Left kidney (tissue), 8 donors: ENCODE measurements at places on chromosomes 13 and 19.

DNA sequence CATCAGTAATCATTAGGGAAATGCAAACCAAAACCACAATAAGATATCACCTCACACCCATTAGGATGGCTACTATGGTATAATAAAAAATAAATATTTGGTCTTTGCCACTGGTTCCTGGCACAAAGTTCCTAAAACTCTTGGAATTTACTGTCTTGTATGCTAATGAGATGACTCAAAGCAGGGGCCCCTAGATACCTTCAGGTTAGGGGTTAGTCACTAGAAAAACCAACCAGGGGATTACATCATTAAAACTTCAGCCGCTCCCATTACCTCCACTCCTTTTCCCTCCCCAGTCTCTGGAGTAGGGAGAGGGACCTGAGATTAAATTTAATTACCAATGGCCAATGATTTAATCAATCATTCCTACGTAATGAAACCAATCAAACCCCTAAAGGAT lies 49.6 kb downstream of the THSD1 start:
- DNase-seq, result no peak

- DNase-seq, result no peak
Measured at GRCh38 chr13:30373727-30374126, 48.6 kb upstream of the UBE2L5 start.

DNA sequence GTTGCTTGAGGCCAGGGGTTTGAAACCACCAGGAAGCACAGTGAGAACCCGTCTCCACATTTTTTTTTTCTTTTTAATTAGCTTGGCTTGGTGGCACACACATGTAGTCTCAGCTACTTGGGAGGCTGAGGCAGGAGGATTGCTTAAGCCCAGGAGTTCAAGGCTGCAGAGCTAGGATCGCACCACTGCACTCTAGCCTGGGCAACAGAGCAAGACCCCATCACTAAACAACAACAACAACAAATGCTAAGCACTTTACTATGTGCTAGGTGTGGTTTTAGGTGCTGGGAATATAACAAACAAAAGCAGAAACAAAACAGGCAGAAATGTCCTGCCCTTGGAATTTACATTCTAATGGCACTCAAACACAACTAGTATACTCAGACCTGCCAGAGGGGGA lies 51.3 kb downstream of the RYR1 start:
- DNase-seq, result no peak

DNA sequence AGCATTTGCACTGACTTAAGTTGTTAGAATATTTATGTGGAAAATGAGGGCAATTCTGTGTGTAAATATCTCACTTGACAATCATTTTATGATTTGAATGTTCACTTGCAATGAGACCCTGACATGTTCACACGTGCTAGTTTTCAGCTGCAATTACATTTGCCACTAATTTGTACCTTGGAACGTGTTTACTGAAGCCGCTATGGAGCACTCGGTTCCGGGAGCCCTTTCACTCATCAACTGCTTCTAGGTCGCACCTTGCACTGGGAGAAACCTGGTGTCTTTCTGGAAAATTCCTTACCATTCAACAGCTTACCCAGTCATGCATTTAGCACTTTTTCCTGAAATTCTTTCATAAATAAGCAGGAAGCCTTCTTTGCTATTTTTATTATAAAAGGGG lies 229.6 kb downstream of the ZIC5 start:
- DNase-seq, result no peak

GRCh38 chr19:1929021-1929742 lies 11.8 kb upstream of the CSNK1G2 start:
- DNase-seq, result no peak

DNA sequence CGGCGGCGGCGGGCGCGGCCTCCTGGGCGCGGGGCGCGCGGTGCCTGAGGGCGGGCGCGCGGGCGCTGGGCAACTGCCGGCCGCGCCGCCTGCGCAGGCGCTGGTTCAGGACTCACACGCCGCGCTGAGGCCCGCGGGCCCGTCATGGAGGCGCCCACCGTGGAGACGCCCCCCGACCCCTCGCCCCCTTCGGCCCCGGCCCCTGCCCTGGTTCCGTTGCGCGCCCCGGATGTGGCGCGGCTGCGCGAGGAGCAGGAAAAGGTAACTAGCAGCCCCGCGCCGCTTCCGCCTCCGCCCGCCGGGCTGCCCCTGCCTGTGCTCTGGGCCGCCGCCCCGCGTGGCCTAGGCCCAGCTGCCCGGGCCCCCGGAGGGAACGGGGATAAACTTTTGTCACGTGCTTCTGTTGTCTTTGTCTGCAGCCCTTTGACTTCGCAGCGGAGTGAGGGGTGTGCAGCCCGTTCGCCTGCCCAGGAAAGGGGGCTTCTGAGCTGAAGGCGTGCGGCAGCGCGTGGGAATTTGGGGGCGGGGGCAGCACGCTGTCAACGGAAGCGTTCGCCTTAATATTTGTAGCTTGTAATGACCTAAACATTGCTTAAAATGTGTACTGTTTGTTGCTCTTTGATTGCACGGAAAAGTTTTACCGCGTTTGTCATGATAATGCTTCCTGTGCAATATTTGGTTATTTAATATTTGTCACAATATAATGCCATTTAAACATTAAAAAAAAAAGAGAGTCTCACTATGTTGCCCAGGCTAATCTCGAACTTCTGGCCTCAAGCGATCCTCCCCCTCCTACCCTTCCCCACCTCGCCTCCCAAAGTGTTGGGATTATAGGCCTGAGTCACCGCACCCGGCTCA lies 594 bp downstream of the URI1 start:
- peak; percentile 29 for DNase-seq

DNA sequence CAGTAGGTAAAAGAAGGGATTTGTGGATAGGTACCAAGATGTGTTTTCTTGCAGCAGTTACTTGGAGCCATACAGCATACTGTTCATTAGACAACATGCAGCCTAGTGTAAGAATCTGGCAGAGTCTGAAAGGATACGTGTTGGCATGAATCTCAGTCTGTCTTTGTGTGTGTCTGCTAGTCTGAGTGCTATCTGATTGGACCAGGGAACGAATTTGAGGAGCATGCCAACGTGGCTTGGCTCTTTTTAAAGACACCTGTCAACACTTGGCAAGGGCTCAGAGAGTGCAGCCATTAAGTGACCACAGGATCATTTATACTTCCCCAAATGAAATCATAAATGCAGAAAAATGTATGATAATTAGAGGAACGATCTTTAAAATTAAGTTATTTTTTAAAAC lies 27.6 kb upstream of the ATXN8OS start:
- no peak for DNase-seq

GRCh38 chr13:23443110-23443509 lies 9.6 kb upstream of the SACS start:
- DNase-seq, result no peak

- DNase-seq, result no peak
Measured at GRCh38 chr19:38977445-38978325, 2.1 kb upstream of the FBXO17 start.

GRCh38 chr13:40599747-40600146 lies 66.7 kb downstream of the FOXO1 start:
- no peak for DNase-seq

DNA sequence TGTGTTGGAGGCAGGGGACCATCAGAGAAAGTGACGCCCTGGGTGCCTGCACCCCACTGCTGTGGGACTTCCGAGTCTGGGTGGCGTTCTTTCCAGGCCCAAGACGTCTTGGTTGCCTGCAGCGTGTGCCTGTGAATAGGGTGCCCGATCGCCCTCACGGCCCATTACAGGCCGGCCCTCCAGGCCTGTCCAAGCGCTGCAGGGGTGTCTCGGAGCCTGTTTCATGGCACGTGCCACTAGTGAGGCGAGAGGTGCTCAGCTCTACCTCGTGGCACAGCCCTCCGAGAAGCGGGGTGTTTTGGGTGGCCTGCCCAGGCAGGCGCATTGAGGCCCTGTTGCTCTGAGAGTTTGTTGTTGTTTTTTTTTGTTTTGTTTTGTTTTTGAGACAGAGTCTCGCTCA lies 30.1 kb downstream of the DOT1L start:
- no peak for DNase-seq

DNA sequence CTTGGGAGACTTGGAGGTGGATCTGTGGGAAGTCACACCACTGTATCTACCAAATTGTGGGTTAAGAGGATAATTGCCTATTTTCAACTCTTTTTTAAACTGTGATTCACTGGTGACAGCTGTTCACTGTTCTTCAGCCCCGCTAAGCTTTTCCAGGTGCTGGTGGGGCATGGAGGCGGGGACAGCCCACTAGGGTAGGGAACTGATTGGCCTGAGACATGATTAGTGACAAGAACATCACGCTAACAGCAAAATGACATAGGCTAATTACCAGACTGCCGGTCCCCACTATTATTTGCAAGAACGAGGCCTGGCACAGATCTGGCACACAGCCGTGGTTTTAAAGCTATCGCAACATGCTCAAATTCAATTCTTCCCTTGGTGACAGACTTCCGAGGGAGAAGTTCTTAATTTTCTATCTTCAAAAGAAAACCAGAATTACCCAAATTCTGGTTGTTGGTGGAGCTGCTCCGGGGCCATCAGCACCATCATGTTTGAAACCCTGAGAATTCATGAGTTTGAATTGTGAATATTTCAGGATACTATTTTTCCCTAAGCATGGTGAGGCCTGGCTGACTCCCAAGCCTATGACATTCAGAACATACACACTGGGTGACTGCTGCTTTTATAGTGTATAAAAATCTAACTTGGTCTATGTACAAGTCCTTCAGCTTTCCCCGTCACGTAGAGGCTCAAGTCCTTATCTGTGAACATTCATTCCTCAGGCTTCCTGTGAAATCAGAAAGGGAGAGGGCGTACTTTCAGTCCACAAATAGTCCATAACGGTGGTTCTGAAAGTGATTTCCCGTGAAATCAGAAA lies 17.9 kb downstream of the DOCK9 start:
- DNase-seq, result no peak

- DNase-seq, result no peak
Measured at GRCh38 chr19:2686360-2686759, 16.1 kb downstream of the GNG7 start.

DNA sequence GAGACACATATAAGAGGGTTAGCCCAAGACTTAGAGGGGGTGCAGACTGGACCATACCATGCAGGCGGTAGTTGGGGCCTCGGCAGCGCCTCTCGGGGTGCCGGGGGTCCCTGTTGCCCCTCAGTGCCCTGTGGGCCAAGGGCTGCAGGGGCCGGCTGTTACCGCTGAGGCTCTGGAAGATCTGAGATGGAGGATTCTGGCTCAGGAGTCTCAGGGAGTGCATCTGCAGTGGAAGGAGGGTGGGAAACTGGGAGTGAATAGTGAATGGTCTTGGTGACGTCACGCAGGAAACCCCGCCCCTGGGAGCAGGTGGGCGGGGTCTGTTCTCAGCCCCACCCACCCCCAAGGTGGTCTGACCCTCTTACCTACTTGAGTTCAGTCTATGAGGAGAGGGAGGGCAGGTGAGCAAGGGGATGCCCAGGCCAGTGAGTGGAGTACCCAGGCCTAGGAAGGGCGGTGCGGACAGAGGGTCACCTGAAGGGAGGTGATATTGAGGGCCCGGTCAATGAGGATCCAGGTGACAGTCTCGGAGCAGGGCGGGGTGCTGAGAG lies 1.7 kb upstream of the DBP start:
- no peak for DNase-seq

DNA sequence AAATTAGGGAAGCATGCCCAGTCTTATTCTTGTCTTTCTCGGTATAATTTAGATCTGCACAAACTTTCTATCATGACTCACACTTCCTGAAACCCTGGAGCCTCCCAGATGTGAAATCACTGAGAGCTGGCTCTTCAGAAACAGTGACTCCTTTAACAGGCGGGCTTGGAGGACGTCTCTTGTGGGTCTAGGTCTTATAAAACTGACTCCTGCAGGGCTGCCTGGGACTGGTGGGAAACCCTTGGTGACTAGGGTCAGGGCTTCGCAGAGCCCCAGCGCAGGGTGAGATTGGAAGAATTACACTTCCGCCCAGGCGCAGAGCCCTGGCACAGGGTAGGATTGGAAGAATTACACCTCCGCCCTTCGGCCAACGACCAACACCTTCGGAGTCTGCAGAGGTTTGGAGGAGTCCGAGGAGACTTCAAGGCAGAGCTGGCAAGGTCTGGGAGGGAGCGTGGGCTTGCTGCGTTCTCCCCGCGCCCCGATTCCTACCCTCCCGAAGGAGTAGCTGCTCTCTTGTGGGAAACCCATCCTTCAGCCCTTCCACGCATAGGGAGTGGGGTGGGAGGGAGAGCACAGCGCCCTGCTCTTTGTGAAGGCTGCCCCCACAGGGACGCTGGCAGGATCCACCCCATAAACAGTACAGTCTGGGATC lies 43.4 kb upstream of the MAP3K10 start:
- DNase-seq, result no peak
